ENCODE measurements at places on chromosomes 1 and 21.

DNA sequence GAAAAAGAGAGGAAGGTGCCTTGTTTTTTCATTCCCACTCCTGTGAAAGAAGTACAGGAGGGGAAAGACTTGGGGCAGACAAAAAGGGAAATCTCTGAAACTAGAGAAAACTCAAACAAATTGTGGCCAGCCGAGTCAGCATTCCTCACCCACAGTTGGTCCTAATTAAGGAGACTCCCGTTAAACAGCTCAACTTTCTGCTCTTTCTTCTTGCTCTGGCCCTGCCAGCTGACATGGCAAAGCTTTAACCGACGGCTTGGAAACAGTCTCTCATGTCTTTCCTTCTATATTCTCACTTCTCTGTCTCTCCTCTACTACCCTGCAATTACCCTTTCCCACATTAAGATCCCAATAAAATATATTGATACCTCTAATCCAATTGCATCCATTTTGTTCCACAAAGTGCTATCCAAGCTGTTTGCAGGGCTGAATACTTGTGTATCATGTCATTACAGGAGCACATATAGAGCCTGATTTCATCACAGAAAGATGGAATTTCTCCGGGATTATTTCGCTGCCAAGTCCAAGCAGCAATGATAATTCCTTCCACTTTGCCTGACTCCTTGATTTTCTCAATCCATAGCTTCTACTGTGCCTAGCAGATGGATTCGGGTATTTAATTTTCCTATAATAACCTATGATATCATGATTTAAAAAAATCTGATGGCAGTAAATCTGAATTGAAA, 65.4 kb upstream of the IPO9 start:
- no peak for DNase-seq

DNA sequence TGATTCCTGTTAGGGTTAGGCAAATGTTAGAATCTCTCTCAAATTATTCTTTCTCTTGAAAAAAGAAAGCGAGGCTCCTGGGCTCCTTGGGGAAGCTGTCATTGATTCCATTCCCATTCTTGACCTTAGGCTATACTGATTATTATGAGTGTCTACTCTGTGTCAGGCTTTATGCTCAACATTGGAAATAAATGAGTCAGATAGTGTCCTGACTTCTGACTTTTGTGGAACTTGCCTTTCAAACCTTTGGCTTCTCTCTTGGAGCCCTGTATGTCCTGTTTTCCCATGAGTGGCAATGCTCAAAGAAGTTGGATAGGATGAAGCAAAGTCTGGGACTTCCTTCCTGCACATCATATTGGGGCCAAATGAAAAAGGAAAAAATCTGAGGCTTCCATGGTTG, 11.6 kb downstream of the AGO1 start:
- DNase-seq, result no peak

DNA sequence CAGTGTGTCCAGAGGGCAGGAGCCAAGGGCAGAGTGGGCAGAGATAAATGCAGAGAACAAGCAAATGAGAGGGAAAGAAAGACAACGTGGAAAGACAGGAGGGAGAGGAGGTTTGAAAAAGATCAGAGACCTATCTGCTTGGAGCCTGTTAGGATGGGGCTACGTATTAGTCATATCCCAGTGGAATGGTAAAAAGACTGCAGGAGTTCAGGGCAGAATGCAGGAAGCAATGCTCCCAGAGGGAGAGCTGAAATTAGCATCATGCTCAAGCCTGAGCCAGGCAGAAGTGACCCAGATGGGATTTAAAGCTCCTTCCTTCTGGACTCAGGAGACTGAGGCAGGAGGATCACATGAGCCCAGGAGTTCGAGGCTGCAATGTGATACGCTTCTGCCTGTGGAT, 261.3 kb upstream of the CHRM3 start:
- DNase-seq, result no peak

- DNase-seq, result no peak
Observed at GRCh38 chr1:61247881-61248752, 165.8 kb downstream of the NFIA start.

DNA sequence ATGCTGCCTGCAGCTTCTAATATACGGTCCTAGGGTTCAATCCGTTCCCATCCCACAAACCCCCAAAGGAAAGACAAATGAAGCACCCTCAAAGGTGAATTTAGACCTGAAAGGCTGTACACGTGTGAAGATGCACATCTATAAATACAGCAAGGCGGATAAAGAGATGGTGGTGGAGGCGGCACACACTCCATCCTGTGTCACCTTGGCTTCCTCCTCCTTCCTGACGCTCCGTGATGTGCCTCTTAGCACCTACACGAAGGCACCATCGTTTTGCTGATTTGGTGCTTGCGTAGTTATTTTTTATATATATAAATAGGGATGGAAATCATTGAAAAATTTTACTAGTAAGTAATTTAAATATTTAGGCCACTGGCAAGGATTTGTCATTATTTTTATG, 359.4 kb downstream of the NPHP4 start:
- DNase-seq, result no peak

DNA sequence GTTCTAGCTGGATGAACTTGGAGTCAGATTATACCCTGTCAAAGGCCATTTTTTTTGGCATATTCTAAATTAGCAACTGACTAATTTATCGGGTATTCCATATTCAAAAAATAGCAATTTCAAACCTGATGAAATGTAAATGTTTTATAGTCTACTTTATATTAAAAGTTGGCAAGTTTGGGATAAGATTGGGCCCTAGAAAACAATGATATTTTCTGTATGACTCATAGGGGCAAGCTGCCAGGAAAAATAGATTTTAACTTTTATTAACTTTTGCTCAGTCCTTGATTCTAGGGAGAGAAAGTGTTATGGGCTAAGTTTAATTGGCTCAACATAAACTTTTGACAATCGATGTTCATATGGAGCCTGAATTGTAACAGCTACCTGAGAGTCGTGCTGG, 576.9 kb upstream of the B3GALT2 start:
- DNase-seq, result no peak

DNA sequence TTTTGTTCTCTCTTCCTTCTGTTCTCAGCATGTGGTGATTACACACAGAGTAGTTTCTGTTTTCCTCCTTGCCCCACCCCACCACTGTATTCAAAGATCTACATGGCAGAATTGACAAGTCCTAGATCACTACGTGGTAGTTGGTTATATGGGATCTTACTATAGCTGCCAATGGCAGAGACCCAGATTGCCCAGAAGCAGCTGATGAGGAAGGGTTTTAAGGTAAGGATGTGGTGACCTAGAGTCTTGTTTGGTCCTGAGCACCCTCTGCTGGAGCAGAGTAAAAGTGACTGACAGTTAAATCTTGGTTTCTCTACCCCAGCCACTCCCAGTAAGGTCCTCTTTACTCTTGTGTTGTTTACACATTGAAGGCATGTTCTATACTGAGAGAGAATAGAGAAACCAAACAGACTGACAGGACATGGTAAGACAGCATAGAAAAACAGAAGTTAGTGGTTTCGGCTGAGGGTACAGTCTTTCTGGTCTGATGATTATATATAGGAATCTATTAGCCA, 22.8 kb upstream of the STRIP1 start:
- peak; percentile 63 for DNase-seq

DNA sequence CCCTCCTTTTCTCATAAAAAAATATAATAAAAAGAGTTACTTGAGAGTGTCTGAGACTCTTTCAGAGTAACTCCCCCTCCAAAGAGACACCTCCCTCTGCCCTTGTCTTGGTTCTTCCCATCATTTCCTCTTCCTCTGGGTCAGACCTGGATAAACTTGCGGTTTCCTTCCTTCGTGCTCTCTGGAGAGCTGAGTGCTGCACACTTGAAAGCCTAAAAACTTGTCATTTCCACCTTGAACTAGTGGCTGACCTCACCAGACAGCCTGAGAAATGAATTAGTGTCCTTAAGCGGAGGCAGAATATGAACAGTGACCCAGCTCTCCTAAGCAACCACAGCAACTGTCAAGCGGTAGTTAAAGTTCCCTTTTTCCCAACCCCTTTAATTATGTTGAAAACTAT, 88.4 kb upstream of the PROX1 start:
- DNase-seq, result no peak

- DNase-seq, result no peak
Observed at GRCh38 chr1:118974661-118975060, 13.5 kb downstream of the TBX15 start.

- no peak for DNase-seq
Observed at GRCh38 chr21:46116189-46116775, 18.4 kb downstream of the COL6A2 start.

Measured in K562 (cell line).